ENCODE measurements at places on chromosomes 12 and 14.

DNA sequence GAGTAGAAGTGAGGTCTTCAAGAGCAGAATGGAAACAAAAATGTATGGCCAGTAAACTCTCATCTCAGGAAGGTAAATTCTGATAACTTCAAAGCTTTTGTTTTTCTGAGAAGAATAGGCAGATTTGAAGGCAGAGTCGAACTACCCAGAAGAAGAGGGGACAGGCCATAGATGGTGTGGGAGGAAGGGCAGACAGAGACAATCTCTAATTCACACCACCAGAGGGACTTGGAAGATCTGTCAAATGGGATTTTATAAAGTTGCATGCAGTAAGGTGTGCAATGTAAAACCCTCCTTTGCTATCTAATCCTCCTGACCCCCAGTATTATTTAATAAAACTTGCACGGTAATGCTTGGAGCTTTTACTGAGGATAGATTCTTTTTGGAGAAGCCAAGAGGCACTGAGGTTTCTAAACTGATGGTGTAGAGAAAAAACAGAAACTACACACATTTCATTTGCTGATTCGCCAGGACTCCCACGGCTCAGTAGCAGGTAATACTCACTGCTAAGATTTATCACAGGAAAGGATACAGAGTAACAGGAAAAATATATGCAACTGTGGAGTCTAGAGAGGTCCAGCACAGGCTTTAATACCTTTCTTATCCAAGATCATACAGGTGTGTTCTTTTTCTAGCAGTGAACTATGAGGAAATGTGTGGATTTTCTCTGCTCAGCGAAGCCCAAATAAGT, 18.3 kb downstream of the SLC38A2 start:
- DNase-seq = no peak

DNA sequence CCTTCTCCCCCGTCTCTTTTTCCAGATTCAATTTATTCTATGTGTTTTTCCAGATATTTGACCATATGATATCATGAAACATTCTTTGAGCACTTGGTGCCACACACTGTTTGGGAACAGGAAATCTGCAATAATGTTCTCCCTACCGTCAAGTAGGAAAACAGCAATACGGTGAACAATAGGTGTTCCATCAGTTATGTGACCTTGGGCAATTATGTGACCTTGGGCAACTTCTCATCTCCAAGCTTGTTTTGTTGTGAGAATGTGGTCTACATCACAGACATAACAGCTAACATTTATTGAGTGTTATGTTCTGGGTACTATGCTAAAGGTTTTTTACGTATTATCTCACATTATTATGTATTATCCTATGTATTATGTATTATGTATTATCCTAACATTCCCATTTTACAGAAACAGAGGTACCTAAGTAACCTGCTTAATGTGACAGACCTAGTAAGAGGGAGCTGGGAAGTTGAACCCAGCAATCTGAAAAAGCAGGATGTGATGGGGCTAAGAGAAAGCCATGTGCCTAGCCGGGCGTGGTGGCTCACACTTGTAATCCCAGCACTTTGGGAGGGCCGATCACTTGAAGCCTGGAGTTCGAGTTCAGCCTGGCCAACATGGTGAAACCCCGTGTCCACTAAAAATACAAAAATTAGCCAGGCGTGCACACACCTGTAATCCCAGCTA, 1.2 kb upstream of the NEK9 start:
- DNase-seq = no peak

- DNase-seq = no peak
These were observed 120.0 kb downstream of the DNAI7 start for GRCh38 chr12:25074954-25075353.

GRCh38 chr14:32587461-32587860, 258.4 kb downstream of the AKAP6 start:
- DNase-seq = no peak

- no peak for DNase-seq
These were observed 9.0 kb upstream of the LRP6 start for GRCh38 chr12:12275874-12276273.

GRCh38 chr12:127507341-127507740, 759.6 kb upstream of the TMEM132C start:
- DNase-seq = no peak

DNA sequence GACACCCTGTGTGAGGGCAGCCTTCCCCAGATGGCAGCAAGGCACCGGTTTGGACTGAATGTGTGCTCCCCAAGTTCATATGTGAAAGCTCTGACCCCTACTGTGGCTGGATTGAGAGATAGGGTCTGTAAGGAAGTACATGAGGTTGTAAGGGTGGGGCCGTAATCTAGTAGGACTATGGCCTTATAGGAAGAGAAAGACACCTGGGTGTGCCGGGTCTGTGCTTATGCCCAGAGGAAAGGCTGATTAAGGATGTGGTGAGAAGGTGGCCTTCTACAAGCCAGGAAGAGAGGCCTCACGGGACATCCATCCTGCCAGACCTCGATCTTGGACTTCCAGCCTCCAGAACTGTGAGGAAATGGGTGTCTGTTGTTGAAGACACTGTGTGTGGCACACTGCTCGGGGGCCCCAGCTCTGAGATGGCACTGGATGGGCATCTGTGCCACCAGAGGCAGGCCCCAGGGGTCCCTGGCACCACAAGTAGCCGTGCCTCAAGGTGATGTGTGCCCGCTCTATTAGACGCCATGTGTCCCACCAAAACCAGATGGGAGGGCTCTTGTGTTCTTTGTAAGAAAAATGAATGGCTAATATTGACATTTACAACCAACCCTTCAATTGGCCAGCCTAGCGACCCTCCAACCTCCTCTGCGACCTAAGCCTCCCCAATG, 22.0 kb downstream of the FGF6 start:
- DNase-seq = no peak

GRCh38 chr12:69298947-69299346, 49.2 kb upstream of the LYZ start:
- DNase-seq = no peak

- peak; percentile 65 for DNase-seq
These were observed 132.6 kb upstream of the PLEKHG7 start for GRCh38 chr12:92570056-92570753.

DNA sequence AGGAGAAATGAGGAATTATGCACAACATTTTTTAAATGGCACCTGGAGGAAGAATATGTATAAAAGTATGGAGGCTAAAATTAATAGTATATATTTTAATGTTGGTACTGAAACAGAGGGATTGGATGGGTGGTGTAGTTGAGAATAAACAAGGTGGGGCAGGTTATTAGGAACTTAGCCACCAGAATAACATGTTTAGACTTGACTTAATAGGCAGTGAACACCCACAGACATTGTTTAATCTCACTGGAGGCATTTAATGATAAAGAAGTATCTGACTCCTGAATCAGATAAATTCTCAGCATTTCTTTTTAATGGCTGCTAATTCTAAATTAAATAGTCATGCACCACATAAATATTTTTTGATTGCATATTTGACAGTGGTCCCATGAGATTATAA, 139.7 kb downstream of the CNTN1 start:
- no peak for DNase-seq

DNA sequence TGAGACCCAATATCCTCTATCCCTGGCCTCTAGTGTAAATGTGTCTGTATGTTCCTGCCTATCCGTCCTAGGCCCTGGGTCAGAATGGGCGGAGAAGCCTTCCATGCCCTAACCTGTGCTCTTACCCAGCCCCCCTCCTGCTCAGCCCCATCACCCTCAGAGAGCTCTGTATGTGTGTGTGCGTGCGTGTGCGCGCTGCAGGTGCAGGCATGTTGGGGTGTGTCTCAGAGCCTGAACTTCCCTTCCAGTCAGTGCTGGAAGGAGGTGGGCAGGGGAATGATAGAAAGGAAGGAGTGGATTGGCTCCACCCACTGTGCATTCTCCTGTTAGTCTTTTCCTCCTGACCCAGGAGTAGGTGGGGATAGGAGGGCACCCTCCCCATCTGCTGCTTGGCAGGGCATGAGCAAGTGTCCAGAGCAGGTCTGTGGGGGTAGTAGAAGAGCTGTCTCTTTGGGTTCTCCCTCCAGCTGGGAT, 7.2 kb downstream of the NAB2 start:
- peak; percentile 15 for DNase-seq

GRCh38 chr12:14930299-14930698, 8.0 kb downstream of the ERP27 start:
- no peak for DNase-seq

DNA sequence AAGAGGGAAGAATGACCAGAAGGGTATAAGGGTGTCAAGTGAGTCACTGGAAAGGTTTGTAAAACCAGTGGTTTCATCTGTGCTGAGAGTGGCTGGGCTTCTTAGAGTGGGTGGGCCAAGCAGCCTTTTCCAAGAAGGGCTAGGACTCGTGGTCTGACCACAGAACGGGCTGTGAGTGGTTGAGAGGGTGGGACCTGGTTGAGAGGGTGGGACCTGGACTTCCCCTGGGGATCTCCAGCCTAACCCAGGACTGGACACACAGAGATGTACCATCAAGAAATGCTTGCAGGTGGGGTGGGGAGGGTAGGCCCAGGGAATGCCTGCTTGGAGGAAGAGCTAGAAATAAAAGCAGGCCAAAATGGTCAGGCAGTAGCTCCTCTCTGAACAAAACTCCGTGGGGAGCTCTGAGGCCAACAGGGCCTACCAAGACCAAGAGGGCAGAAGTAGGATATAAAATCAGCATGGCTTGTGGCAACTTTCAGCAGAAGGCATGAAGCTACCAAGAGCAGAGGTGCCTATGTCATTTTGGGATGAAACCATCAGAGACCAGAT, 140.5 kb downstream of the FOXN3 start:
- DNase-seq = no peak

GRCh38 chr14:70901269-70901668, 6.0 kb upstream of the PCNX1 start:
- DNase-seq = peak; percentile 46

DNA sequence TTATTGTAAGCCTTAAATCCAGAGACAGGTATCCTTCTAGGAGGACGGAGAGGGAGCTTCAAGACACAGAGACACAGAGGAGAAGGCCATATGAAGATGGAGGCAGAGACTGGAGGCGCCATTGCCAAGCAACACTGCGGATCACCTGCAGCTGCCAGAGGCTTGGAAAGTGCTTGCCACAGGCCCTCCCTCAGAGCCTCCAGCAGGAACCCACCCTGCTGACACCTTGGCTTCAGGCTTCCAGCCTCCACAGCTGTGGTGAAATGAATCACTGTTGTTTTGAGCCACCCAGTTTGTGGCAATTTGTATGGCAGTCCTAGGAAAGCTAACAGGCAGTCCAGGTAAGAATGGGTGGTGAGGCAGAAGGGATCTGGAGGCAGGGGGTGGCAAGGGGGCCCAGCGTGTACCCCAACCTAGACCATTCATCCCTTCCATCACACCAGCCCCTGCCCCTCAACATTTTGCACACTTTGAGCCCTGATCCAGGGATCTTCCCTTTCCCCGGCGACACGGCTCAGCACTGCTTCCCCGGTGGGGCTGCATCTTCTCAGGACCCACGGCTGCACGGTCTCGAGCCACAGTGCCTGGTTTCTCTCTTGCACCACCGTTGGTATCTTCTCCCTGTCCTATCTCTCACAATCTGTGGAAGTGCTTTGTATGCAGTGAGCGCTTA, 22.3 kb upstream of the BCDIN3D start:
- no peak for DNase-seq

DNA sequence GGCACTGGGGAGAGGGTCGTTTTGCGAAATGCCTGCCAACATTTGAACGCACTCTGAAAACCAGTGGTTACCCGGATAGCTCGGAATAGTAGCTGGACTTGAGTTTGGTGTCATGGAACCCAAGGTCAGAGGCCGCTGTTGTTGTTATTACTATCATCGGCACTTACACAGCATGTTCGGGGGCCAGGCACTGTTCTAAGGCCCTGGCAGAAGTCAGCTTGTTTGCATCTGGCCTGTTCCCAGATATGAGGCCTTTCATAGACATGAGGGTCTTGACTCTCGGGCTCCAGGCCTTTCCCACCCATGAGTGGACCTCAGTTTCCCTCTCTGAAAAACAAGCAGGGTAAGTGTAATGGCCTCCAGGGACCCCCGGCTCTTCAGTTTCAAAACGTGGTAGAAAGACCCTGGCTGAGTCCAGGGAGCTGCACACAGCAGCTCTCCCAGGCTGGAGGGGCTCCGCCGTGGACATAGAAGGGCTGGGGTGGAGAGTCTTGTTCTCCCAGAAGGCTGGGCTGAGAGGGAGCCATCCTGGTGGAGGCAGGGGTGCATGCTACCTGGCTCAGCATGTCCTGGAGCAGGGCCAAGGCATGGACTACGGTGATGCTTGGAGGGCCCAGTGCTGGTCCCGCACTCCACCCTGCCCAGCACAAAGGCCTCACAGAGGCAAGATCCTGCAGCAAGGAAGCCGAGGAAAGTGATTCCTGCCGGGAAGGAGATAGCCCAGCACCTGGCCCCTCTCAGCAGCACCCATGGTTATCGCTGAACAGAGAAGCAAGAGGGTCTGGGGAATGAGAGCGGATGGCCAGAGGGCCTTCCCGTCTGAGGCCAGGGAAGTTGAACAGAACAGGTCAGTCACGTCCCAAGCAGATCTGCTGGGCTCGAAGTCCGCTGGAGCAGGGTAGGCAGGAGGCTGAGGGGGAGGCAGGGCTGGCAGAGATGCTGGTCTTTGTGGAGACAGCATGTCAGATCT, 63.5 kb upstream of the C14orf180 start:
- no peak for DNase-seq

DNA sequence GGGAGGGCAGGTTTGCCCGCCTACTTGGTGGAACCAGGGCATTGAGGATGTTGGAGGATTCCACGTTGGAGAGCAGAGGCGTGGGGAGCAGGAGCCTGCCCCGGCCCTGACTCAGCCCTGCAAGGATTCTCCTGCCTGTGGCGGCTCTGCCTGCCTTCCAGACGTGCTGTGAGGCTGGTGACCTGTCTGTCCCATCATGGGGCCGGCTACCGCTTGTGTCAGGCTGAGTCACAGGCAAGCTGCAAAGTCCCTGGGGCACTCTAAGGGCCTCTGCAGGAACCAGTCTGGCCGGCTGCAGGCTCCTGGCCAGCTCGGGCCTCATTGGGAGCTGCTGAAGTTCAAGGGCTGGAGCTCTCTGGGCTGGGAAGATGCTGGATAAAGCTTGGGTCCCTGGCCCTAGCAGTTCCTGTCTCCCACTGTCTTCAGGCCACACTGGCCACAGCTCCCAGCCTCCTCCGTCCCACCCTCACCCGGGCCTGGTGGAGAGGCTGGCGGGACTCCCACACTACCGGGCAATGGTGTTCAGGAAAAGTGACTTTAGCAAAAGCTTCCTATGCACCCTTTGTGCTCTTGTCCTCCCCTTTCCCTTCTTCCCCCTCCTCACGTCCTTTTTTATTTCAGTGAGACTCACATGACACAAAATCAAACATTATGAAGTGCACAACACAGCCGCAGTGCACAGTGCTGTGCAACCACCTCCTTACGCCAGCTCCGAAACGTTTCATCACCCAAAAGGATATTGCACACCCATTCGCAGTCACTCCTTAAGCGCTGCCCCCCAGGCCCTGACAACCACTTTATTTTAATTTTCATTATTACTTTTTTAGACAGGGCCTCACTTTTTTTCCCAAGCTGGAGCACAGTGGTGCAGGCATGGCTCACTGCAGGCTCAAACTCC, 22.0 kb upstream of the ULK1 start:
- DNase-seq = peak; percentile 90

Data from AG20443 (cell line).